T-helper 17 cell (primary cell): ENCODE measurements at places on chromosomes 13 and 19.

DNA sequence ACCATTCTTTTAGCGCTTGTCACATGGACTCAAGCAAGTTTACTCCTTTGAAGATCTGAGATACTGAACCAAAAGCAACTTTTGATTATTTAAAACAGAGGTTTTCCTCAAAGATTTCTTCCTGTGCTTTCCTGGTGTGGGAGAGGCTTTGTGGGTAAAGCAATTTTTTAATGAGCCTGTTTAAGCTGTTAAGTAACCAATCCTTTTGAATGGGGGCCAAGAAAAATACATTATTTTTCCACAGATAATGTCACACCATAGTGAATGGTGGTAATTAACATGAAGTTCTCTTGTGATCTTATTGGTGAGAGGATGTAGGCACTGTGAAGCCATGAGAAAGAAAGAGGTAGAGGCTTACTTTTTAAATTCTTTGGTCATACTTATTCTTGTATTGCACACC is 55.8 kb upstream of the OBI1 start:
- no peak for DNase-seq

DNA sequence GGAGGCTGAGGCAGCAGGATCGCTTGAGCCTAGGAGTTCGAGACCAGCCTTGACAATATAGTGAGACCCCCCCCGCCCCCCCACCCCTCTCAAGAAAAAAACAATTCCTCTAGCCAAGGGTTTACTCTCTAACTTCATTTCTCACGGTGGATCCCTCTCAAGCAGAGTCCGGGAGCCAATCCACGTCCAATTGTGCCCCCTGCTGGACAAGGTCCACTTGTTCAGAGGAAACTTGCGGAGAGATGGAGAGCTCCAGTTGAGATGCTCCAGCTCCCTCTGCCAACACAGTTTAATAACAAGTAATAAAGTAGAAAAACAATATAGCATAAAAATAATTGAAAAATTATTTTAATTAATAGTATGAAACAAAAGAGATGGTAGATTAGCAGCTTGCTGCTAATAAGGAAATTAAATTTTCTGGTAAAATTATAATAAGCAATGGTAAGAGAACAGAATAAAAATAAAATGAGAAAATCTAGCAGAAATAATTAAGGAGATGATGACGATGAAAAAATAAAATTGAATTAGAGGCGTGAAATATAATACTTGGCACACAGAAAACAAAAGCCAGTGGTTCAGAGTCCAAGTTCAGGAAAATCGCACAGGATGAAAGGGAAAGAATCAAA is 14.5 kb upstream of the SIGLEC14 start:
- DNase-seq, result peak; percentile 12

DNA sequence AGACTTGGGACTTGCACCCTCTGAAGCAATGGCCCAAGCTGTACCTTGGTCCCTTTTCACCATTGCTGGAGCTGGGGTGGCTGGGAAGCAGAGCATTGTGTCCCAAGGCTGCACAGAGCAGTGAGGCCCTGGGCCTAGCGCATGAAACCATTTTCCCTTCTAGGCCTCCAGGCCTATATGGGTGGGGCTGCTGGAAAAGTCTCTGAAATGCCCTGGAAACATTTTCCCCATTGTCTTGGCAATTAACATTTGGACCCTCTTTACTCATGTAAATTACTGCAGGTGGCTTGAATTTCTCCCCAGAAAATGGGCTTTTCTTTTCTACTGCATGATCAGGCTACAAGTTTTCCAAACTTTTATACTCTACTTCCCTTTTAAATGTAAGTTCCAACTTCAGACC is 510.5 kb downstream of the SLITRK6 start:
- no peak for DNase-seq

DNA sequence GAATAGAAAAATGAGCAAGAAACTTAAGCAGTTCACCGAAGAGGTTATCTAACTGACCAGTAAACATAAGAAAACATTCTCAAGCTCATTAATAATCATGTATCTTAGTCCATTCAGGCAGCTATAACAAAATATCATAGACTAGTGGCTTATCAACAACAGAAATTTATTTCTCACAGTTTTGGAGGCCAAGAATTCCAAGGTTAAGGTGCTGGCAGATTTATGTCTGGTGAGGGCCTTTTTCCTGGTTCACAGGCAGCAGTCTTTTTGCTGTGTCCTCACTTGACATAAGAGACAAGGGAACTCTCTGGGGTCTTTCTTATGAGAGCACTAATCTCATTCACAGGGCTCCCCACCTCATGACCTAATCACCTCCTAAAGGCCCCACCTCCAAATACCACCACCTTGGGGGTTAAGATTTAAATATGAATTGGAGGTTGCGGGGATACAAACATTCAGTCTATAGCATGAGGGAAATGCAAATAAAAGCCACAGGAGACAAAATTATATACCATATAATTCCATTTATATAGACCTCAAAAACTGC is 123.6 kb downstream of the ZAR1L start:
- no peak for DNase-seq

- no peak for DNase-seq
Observed at GRCh38 chr19:45152504-45153338, 8.1 kb downstream of the NKPD1 start.

GRCh38 chr19:5470264-5470671 is 15.1 kb downstream of the ZNRF4 start:
- DNase-seq, result no peak

- DNase-seq, result no peak
Observed at GRCh38 chr13:36639610-36640009, 34.2 kb upstream of the SERTM1 start.

DNA sequence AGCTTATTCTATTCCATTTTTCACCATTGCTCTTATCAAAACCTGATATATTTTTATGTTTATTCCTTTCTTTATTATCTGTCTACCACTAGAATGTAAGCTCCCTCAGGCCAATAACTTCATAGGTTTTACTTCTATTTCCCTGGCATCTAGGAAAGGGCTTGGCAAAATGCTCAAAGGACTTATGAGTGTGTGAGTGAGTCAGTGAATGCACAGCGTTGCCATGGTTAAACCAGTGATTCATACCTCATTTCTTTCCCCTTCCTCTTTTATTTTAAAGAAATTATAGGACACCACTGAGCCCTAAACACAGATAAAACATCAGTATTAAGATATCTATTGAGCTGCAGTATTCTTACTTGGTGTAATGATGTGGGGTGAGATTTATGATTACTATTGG is 162.1 kb downstream of the GPC6 start:
- DNase-seq, result no peak

DNA sequence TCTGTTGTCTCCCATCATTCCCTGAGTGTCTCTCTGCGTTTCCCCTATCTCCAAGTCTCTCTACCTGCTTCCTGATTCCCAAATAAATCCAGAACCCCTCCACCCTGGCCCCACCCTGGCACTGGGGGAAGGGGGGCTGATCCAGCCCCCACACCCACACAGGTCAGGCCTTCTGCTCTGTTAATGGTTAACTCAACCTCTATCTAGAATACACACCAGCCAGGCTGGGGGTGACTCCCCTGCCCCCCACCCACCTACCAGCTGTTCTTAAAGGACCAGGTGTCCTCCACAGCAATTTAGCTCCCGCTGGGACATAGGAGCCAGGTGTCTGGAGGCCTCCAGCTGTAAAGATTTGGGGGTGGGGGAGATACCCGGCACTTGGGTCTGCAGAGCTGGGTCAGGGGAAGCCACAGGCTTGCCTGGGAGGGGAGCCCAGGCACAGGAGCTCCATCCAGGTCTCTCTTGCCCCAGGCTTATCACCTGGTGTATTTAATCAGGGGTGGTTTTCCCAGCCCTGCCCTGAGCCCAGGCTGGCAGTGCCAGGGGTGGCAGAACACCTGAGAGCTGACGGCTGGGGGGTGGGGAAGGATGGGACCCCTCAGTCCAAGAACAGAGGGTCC is 3.9 kb downstream of the IRF2BP1 start:
- DNase-seq, result no peak

DNA sequence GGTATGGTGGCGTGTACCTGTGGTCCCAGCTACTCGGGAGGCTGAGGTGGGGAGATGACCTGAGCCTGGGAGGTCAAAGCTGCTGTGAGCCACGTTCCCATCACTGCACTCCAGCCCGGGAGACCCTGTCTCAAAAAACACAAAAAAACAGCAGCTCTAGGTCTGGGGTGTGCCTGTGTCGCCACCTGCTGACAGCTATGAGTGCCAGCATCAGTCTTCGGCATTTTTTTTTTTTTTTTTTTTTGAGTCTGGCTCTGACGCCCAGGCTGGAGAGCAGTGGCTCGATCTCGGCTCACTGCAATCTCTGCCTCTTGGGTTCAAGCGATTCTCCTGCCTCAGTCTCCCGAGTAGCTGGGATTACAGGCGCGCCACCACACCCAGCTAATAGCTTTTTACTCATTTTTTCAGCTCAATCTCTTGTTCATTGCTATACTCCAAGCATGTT is 10.1 kb downstream of the AP2S1 start:
- DNase-seq, result peak; percentile 41
